ENCODE measurements at places on chromosomes 12 and 14.

GRCh38 chr12:112645586-112645985 is 146.0 kb upstream of the RPH3A start:
- no peak for DNase-seq

DNA sequence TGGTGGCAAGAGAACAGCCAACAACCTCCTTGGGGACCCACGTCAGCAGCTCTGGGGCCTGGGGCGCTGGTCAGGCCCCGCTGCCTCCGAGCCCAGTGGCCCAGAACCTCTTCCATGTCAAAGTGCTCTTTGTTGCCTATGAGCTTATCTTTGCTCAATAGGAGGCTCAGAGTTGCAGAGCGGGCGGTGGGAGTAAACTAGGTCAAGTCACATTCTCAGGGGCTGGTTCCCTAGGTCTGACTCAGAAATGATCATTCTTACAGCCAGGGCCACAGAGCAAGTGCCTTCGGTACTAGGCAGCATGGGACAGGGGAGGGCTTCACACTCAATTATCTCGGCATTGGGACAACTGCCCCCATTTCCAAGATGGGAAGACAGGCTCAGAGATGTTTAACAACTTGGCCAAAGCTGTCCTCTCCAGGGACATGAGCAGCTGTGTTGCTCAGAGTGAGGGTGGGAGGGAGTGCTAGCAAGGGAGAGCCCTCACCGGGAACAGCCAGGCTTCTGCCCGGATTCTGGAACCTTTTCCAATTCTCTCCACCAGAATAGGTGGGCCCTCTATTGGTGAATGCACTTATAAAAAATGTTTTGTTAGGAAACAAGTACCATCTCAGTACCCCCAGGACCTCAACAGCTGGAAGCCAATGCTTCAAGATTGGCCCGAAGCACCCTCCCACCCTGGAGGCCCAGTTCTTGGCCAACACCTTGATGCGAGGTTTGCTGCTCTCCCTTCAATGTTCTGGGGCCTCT is 11.9 kb downstream of the SLC25A29 start:
- no peak for DNase-seq

DNA sequence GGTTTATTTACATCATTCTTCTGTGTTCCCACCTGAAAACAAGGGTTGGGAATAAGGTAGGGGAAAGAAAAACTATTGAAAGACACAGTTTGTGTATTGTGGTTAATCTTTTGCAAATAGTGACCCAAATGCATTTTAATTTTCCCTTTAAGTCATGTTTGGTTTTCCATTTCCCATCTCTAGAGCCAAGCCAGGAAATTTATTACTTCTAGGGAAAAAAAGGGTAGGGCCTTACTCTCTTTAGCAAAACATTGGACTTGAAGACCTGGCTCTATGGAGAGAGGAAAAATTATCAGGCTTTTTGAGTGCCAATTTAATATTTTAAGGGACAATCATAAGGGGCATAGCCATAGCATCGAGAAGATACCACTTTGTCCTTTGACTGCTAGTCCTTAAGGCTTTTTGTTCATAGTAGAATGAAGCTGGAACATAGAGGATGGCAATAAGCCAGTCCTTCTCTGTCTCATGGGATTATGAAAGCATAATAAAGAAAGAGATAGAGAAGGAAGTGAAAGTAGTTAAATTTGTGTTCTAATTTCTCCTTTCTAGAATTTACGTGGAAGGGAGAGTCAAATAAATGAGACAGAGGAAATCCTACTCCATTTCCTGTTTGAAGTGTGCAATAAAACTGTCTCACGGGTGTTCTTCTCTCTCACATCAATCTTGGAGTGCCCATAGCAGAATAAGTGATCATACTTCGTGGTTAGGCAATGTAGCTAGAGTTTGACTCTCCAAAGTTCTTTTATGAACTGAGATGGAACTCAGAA is 50.9 kb upstream of the PPFIA2 start:
- no peak for DNase-seq

- no peak for DNase-seq
These were observed 42.5 kb downstream of the SGPP1 start for GRCh38 chr14:63685401-63685800.

- DNase-seq: no peak
These were observed 2.1 kb upstream of the UBC start for GRCh38 chr12:124916374-124917134.

GRCh38 chr12:53295070-53295890 is at the start of gene PFDN5:
PFDN5 (plus strand) TSS chr12:53295542; CDS start chr12:53295568, 26 bp downstream.
- DNase-seq: peak; percentile 83

- DNase-seq: no peak
These were observed 309.4 kb upstream of the DIO3 start for GRCh38 chr14:101251812-101252442.

DNA sequence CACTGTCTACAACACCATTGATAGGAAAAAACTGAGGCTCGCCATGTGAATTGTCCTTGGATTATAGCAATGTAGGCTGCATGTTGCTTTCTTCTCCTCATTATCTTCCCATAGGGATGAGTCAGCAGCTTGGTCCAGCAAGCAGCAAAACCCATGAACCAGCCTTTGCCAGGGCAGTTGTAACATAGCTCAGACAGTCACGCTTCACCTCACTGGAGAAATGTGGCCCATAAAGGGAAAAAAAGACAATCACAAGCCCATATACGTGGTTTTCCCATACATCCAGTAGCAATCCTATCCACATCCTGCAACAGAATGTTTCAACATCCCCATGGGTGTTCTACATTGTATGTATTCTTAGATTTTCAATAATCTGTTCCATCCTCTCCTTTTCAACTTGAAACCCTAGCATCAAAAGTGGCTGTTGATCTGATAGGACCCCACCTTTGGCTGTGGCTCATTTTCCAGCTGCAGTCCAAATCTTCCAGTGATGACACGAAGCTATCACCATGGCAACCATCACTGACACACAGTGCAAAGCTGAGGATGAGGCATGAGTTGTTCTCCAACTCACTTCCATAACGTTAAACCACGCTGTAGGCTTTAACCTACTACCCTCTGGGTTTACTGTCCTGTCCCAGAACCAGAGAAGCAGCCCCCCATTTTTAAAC is 34.0 kb downstream of the GRIN2B start:
- no peak for DNase-seq

GRCh38 chr14:89469210-89470198 is 52.5 kb upstream of the FOXN3 start:
- DNase-seq: no peak

DNA sequence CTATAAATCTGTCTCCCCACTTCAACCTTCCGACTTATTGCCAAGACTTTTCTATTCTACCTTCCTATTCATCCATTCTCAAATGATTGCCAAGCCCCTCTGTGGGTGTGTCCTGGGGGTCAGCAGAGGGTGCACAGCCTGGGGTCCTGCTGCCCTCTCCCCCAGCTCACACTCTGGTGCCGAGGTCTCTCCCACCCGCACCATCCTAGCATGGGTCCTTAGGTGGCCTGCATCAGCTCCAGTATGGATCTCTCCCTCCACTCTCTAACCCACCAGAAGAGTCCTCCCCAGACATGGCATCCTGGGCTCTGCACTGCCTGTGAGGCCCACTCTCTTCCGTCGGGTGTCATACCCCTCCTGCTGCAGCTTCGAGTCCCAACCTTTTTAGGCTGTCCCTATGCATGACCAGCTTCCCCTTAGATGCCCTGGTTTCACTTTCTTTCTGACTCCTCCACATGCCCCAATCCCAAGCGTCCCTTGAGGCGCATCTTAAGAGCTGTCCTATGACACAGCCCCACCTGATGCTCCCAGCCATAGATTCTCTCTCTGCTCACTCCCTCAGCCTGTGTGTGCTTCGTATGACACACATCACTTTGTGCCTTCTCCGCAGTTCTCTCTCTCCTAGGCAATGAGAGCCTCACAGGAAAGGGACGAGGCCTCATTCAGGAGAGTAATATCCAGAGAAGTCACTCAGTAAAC is 43.9 kb downstream of the GIT2 start:
- DNase-seq: no peak

DNA sequence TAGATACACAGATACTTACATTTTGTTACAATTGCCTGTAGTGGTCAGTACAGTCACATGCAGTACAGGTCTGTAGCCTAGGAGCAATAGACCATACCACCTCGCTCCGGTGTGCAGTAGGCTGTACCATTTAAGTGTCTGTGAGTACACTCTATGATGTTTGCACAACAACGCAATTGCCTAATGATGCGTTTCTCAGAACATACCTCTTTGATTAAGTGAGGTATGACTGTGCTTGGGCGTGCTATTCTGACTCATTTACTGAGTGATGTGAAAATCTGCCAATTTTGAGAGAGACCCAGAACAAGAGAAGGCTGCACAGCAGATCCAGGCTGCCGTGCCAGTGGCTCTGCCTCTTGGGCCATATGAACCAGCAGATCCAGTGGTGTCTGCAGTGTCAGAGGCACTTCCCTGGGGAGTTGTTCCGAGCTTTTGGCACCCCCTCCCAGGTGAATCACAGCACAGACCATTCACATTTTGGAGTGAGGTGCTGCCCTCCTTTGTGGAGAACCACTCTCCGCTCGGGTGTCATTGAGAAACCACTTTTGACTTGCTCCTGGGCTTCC is 20.4 kb downstream of the DLK1 start:
- DNase-seq: no peak

DNA sequence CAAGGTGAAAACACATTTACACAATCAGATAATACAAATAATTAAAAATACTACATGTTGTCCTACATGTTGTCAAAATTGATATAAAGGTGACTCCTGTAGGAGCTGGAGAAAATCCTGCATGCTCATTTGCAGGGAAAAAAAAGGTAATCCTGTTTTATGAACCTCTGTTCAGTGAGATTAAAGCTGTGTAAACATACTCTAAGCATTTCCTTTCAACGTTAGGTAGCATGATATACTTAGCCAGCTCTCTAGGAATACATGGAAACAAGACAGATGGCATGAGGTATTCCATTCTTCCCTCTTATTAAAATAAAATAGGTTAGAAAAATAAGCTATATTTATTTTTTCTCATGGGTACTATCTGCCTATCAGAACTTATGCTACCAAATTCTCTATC is 635.7 kb upstream of the FLRT2 start:
- DNase-seq: no peak

DNA sequence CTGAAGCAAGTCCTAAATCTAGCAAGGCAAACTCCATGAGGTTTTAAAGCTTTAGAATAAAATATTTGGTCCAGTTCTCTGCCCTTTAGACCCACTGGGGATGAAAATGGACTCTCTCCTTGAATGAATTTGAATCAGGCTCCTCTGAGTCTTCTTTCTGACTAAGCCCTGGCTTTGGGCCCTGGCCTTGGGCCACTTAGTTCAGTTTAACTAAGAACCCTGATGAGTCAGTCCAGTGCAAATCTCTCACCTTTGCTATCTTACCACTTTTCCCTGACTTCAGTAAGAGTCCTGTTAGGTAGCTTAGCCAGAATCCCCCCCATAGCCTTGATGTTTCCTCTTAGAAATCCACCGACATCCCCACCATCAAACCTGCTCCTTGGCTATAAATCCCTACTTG is 427.5 kb downstream of the SNAPC1 start:
- no peak for DNase-seq

DNA sequence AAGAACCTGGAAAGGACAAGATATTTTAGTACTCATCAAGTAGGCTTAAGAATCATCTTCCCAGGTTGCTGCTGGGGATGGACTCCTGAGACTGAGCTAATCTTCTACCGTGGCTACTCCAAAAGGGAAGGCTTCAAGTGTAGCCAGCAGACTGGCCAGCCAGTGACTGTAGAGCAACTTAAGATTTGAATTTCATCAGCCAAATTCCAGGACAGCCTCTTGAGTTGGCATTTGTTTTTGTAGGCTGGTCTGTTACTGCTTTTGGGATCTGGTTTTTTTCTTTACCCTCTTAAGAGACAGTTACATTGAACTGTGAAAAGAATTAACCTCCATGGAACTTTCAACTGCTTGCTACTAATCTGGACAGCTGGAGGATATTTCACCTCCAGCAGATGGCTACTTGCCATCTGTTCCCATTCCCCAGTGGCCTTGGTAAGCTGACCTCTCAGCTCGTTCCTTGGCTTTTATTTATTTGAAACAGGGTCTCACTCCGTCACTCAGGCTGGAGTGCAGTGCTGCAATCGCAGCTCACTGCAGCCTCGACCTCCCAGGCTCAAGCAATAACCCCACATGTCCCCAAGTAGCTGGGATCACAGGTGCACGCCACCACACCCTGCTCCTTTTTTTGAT is 20.7 kb downstream of the VTI1B start:
- DNase-seq: no peak

GRCh38 chr12:58372298-58372697 is 430.9 kb downstream of the ATP23 start:
- DNase-seq: no peak

GRCh38 chr12:26719852-26720251 is 113.1 kb downstream of the ITPR2 start:
- DNase-seq: no peak

DNA sequence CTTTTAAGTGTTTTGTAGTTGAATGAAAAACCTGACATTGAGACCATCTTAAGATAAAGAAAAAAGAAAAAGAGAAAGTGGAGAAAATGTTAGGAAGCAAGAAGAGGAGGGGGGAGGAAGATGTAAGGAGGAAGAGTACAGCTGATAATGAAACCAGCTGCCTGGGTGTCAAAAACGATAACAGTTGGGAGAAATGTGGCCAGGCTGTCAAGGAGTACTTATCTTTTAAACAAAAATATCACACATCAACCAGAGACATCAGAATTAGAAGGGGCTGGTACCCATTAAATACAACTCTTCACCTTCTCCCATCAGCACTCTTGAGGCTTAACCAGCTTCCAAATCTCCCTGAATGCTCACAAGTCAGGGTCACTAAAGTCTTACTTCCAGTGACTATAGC is 4.5 kb downstream of the SLC11A2 start:
- no peak for DNase-seq

DNA sequence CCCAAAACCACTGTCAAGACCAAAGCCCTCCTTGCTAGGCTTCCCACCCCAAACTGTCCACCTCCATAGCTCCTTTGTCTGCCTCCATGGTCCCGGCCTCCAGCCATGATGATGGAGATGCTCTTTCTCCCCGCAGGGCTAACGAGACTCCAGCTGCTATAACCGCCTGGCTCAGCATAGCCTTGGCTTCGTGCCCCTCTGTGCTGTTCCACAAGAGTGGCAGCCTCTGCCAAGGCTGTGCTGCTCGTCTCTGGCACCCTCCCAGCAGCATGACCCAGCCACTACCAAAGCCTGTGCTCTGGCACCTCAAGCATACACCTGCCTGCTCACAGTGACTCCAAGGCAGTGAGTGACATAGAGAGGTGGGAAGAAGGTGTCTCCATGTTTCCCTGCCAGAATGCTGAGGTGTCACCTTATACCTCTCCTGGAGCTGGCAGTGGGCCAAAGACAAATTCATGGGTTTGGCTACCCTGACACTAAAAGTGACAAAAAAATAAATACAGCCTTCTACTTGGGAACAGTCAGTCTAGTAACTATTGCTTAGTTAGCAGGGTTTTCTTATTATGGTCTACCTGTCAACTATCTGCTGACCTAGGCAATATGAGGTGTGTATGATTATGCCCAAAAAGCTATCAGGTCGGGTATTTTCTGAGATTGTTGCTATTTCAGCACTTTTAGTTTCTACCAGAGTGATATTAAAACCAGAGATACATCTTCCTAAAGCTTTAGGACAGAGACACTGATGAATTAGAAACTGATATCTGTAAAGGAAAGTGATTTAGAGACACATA is 16.1 kb upstream of the KRT73 start:
- DNase-seq: no peak
